Activated CD4-positive, alpha-beta T cell treated with anti-CD3 and anti-CD28 coated beads, Interleukin-2, amount 50 U/mL, for 4 hours (primary cell): ENCODE measurements at places on chromosomes 1 and 21.
A peak's percentile ranks its signal among the peaks of the same experiment; 100 is the strongest.

- no peak for DNase-seq
Measured at GRCh38 chr1:244076740-244077139, 25.7 kb downstream of the ZBTB18 start.

DNA sequence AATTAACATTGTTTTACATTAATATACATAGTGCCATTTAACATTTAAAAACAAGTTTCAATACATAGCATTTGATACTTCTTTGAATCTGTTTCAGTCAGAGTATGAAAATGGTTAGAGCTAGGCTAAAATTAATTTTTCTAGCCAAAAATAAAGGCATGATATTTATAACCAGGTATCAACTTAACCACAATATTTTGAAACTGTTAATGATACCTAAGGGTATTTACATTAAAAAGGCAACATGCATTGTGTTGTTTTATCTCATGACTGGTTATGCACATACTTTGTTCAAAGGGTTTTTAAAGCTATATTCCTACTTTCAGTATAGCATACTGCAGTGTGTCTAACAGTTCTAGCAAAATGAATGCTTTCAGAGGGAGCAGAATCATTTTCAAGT, 130.0 kb downstream of the HS2ST1 start:
- DNase-seq: no peak

DNA sequence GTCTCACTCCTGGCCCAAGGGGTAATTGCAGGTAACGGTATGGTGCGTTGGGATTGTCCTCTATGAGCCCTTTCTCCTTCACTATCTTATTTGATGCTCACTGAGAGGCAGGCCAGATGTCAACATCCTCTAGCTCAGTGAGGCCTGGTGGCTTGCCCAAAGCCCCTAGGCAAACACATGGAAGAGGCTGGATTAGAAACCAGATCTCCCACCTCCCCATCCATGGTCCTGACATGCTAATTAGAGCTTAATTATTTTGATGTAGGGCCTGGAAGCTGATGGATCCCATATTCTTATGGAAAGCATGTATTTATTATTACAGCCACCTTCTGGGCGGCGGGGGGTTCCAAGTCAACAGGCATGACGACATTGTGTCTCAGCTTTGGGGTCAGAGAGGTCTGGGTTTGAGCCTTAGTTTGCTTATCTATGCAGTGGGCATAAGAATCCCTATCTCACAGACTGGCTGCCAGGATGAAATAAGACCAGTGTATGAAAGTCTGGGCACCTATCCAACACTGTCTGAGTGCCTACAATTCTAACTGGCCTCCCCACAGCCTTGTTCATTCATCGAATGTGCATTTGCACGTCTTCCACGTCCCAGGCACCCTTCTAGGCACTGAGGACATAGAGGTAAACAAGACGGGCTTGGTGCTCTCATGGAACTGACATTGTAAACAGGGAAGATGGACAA, 6.2 kb downstream of the SMPDL3B start:
- DNase-seq: no peak

DNA sequence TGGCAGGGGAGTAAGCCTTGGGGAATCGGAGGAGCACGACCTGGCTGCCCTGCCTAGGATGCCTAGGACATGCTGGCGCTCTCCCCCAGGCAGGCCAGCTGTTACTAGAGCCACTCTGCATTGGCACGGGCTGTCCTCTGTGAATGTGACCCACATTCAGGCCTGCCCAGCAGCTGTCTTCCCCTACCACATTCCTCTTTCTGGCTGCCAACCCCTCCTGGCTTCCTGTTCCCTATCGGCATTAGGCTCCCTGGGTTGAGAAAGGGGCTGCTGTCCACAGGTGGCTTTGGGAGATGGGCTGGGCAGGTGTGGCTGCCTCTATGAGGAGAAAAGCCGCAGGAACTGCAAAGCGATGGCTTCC, 2.3 kb upstream of the NFASC start:
- no peak for DNase-seq

DNA sequence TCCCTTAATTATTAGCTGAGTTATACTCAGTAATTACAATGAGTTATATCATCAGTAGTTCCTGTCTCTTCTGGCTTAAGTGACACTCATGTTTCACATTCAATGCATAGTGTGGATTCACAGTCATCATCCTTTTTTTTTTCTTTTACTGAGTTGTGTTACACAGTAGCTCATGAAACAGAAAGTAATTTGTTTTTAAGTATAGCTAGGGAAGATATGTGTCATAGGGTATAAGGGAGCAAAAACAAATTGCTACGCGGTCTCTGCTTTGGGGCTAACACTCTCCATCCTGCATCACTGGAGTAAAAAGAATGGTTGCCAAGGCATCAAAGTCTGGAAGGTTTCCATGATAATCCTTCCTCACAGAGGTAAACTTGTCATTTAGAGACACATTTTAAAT, 971.7 kb upstream of the NCAM2 start:
- no peak for DNase-seq

DNA sequence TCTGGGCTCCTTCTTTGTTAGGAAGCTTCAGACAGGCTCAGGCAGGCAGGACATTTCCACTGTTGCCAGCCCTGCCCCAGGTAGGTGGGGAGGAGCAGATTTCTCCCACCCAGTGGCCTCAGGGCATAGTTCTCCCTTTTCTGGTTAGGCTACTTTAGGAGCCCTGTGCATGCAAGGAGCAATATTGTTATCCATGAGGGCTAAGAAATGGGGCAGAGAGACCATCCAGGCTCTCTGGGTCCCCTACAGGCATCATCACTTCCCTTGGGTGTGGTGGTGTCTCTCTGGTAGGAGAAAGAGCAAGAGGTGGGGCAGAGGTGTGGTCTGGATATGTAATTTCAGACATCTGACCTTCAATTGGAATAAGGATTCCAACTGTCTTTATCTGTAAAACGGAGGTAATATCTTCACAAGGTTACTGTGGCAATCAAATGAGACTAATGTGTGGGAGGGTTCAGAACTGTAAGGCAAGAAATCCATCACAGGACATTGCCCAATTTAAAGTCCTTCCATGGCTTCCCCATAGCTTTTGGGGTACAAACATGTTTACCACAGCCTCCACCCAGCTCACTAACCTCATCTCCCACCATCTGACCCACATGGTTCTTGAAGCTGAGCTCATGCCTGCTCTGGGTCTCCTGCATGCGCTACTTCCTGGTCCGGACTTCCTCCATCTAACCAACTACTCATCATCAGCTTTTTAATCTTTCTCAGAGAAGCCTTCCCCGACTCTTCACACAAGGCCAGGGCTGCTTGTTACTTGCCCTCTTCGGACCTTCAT, 26.1 kb downstream of the PCAT6 start:
- DNase-seq: no peak

GRCh38 chr1:9544926-9545325, 5.7 kb downstream of the SLC25A33 start:
- DNase-seq: no peak

GRCh38 chr1:154764181-154764580, 105.9 kb downstream of the KCNN3 start:
- DNase-seq: no peak

DNA sequence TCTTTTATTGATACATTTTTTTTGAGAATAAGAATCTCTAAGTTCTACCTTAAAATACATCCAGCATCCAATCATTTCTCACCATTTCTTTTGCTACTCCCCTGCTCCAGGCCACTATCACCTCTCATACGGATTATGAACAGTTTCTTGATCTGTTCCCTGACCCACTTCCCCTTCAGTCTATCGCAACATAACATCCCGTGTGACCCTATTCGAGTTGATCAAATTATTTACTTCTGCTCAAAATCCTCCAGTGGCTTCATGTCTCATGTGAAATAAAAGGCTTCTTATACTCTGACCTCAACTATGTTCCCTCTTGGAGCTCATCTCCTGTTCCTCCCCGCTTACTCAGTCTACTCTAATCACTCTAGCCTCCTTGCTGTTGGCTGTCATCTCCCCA, 5.2 kb downstream of the ALG14 start:
- no peak for DNase-seq

GRCh38 chr1:197464044-197464443, 196.0 kb downstream of the CRB1 start:
- no peak for DNase-seq

GRCh38 chr1:53320646-53321045, 7.2 kb downstream of the LRP8 start:
- DNase-seq: no peak

DNA sequence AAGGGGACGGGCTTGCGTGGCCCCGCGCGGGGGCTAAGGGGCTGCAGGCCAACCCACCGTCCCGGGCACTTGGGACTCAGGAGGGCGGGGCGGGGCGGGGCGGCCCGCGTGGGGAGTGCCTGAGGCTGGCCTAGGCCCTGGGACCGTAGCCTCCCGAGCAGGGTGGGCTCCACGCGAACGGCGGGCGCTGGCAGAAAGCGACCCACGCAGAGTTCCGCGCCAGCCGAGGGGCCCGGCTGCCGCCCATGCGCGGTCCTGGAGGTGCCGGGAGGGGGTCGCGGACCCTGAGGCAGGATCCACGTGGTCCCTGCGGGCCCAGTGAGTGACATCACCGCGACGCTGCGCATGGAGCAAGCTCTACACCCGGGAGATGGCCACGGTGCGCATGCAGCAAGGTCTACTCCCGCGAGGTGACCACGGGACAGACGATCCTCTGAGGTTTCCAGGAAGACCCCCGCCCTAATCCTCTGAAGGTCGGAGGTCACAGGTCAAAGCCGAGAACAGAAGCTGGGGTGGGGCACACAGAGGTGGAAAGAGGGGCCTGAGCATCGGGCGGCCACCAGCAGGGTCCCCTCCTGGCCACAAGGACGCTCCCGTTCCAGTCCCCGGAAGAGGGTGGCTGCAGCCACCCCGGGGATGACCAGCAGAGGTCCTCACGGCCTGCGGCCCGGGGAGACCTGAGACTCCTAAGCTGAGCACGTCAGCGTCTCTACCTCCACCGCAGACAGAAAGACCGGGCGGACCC, 13.5 kb upstream of the SLC19A1 start:
- peak; percentile 38 for DNase-seq

DNA sequence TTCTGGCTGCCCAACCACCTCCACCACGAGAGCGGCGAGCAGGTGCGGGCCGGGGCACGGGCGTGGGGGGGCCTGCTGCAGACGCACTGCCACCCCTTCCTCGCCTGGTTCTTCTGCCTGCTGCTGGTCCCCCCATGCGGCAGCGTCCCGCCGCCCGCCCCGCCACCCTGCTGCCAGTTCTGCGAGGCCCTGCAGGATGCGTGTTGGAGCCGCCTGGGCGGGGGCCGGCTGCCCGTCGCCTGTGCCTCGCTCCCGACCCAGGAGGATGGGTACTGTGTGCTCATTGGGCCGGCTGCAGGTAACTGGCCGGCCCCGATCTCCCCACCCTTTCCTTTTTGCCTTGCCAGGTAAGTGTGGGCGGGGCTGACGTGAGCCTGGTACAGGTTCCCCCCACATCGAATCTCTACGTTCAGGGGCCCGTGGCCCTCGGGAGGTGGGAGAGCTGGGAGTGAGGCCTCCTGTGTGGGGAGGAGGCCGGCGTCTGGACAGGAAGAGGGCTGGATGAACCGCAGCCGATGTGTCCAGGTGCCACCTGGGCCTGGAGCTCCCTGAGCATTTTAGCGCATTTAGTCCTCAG, 51.7 kb downstream of the COL18A1 start:
- DNase-seq: no peak

- DNase-seq: no peak
Measured at GRCh38 chr1:63638471-63638870, 45.3 kb downstream of the PGM1 start.

GRCh38 chr1:192081359-192081758, 76.9 kb upstream of the RGS18 start:
- DNase-seq: no peak

GRCh38 chr1:110348771-110349170, 9.6 kb downstream of the RBM15 start:
- no peak for DNase-seq

GRCh38 chr21:44333509-44334328, 5.5 kb downstream of the CFAP410 start:
- DNase-seq: no peak

GRCh38 chr1:181354865-181355264, 128.5 kb upstream of the CACNA1E start:
- DNase-seq: no peak

GRCh38 chr1:59703918-59704378, 110.8 kb upstream of the HOOK1 start:
- no peak for DNase-seq

GRCh38 chr21:14718951-14719350, 172.8 kb upstream of the SAMSN1 start:
- no peak for DNase-seq

GRCh38 chr1:234551032-234551378, 59.0 kb downstream of the IRF2BP2 start:
- DNase-seq: no peak

- DNase-seq: no peak
Measured at GRCh38 chr1:93989601-93990000, 80.4 kb upstream of the GCLM start.

- no peak for DNase-seq
Measured at GRCh38 chr1:115118611-115119010, 29.3 kb upstream of the TSPAN2 start.

DNA sequence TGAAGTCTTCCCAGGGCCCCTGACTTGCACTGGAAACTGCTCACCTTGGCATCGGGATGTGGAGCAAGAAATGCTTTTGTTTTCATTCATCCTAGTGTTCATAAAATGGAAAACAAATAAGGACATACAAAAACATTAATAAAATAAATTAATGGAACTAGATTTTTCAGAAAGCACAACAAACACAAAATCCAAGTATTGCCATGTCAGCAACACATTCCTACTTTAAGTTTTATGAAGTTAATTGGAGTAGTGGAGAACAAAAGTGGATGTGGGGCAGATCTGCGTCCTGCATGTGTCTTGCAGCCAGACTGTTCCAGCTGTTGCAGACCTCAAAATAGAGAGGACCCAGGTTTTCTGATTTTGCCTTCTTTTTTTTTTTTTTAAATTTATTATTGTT, 32.9 kb downstream of the PRMT2 start:
- no peak for DNase-seq

- DNase-seq: no peak
Measured at GRCh38 chr1:145877923-145878486, 7.7 kb downstream of the ANKRD35 start.
